GM12878 (cell line): ENCODE measurements at places on chromosomes 1 and 21. TPM values are rescaled to one million over a fixed set of nuclear protein-coding genes. Genes with fewer than 3 reads are reported as not detected.

Gene ZMYND12
- 0.24 and 0.36 TPM in 2 replicates for total RNA-seq

Gene SPRR3
- not detected in 2 replicates for total RNA-seq

Gene SCYL3
- total RNA-seq = 10.4 and 10.7 TPM in 2 replicates

Gene LCE2C
- total RNA-seq = not detected in 2 replicates

Gene PEAR1
- total RNA-seq = not detected in 2 replicates

Gene STUM
- 0.10 TPM in 1 of 2 replicates, not detected in the other for total RNA-seq

Gene LCE1A
- not detected in 2 replicates for total RNA-seq

GRCh38 chr1:47506053-47506452 is 68.2 kb downstream of the FOXD2 start:
- H3K27ac ChIP-seq = no peak overlapping the region
- H3K36me3 ChIP-seq = no peaks in the 10 kb centered on the region
- H3K4me1 ChIP-seq = no peaks in the 10 kb centered on the region
- H3K27me3 ChIP-seq = peaks cover 13% of the 10 kb centered on the region

- peaks cover 10% of the 10 kb centered on the region for H3K4me1 ChIP-seq
- no peaks in the 10 kb centered on the region for H3K27me3 ChIP-seq
- peaks cover 2% of the 10 kb centered on the region; the same call in 1 of the 2 replicates for H3K36me3 ChIP-seq
These were observed 17.4 kb downstream of the CNST start for GRCh38 chr1:246583448-246584185.

DNA sequence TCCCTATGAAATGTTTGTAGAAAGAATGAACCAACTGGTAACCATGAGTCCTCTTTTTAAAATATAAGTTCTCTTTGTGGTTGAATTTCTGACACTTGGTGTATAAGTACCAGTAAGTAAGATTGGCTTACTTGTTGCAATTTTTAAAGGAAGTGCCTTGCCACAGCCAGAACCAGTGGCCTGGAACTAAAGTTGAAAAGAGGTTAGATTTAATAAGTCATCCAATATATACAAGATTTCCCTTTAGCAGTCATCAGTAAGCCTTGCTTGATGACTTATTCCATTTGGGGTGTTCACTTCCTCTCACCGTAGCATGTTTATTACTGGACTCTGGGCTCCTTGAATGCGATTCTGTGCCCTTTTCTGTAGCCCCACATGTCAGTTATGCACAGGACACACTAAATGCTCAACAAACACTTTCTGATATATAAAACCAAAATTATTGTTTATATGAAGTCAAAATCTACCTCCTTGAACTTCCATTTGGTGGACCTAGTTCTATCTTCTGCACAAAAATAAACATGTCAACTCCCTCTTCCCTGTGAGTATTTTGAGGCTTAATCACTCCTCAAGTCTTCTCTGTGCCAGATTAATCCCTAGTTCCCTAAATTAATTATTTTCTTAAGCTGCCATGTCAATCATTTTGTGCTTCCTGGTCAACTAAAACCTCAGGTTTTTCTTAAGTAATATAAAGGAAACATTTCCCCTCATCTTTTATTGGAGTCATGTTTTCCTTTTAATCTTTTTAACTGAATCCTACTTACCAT is 218.1 kb downstream of the ST6GALNAC3 start:
- H3K4me3 ChIP-seq = no peak overlapping the region
- H3K36me3 ChIP-seq = no peaks in the 10 kb centered on the region
- H3K4me1 ChIP-seq = no peaks in the 10 kb centered on the region
- H3K27me3 ChIP-seq = peaks cover 2% of the 10 kb centered on the region; the same call in 1 of the 2 replicates

DNA sequence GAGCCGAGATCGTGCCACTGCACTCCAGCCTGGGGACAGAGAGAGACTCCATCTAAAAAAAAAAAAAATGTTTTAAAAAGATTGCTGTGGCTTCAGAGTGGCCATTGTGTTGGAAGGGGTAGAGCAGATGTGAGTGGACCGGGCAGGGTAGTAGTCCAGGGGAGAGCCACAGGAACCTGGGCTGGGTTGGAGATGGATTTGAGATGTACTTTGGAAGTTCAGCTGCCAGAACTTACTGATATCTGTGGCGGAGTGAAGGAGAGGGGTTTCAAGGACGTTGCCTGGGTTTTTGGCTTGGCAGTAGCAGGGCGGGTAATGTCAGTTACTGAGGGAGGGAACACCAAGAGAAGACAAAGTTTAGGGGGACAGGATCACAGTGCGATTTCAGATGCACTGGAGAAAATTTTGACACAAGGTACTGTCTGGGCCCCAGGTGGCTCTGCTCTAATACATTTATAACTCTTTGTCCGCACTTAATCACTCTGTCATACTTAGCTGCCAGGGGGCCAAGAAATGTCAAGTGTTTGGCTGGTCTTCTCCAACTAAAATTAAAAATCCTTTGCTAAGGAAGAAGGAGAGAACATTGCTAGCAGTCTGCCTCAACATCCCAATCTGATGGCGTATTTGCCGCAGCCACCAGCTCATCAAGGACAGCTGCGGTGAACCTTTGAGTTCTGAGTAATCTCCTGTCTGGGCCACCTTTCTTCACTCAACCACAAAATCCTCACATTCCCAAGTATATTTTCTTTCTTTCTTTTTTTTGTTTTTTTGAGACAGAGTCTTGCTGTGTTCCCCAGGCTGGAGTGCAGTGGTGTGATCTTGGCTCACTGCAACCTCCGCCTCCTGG is 9.6 kb downstream of the EPHX1 start:
- H3K27ac ChIP-seq = no peak overlapping the region
- no peak for DNase-seq
- no peaks in the 10 kb centered on the region for H3K4me1 ChIP-seq

DNA sequence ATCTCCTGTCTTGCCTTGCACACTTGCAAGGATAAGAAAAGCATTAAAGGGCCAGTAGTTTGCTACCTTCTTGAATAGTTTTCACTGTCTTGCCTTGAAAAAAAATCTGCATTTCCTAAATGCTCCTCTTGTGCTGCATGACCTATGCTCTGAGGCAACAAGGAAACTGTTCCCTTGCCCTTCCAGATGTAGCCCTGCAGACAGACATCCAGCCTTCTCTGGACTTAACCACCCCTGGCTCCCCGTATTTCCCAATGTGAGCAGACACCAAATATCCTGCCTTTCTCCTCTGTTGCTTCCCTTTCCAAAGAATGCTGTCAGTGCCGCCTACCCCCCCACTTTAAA is 177.6 kb downstream of the GABPA start:
- H3K27ac ChIP-seq = no peak overlapping the region
- no peaks in the 10 kb centered on the region for H3K4me1 ChIP-seq
- no peak for DNase-seq
- H3K4me3 ChIP-seq = no peak overlapping the region
- no peaks in the 10 kb centered on the region for H3K27me3 ChIP-seq
- H3K36me3 ChIP-seq = no peaks in the 10 kb centered on the region

DNA sequence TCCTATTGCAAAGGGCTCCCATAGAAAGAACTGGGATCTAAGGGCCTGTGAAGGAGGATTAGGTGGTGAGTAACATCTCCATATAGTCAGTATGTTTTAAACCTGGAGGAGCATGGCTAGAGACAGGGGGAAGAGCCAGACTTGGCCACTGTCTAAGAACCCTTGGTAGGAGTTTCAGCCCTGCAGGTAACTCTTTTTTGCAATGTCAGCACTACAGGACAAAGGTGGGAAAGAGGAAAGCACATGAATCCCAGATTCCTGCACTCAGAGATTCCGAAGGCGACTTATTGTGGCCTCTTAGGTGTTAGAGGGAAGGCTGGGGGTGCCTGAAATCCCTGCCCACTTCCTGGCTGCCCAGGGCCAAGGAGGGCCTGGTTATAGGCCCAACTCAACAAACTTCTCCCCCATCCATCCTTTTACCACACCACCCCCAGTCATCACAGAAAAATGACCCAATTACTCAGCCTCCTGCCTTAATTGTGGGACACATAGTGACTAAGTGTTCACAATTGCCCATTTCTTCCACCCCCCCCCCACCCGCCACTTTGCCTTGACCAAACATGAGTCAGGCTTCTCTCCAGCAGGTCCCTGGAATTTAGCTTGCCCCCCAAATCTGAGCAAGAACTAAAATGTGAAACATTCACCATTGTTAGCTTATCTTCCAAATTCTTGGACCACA is 1.9 kb upstream of the NTNG1 start:
- no peak for DNase-seq
- H3K4me1 ChIP-seq = no peaks in the 10 kb centered on the region
- no peak overlapping the region for H3K4me3 ChIP-seq
- H3K27me3 ChIP-seq = peaks cover 3% of the 10 kb centered on the region; the same call in 1 of the 2 replicates
- no peak overlapping the region for H3K27ac ChIP-seq
- no peaks in the 10 kb centered on the region for H3K36me3 ChIP-seq

GRCh38 chr1:62407398-62408009 is 29.3 kb upstream of the USP1 start:
- H3K4me1 ChIP-seq = no peaks in the 10 kb centered on the region
- H3K27me3 ChIP-seq = no peaks in the 10 kb centered on the region
- no peak overlapping the region for H3K27ac ChIP-seq

GRCh38 chr1:92536980-92537884 is 50.5 kb upstream of the GFI1 start:
- DNase-seq = peak; percentile 82
- no peak overlapping the region for H3K4me3 ChIP-seq
- H3K4me1 ChIP-seq = peaks cover 14% of the 10 kb centered on the region
- H3K27me3 ChIP-seq = no peaks in the 10 kb centered on the region
- peak overlapping the region; percentile 79 for H3K27ac ChIP-seq

- peaks cover 4% of the 10 kb centered on the region for H3K36me3 ChIP-seq
- H3K4me1 ChIP-seq = no peaks in the 10 kb centered on the region
- no peak for DNase-seq
- no peak overlapping the region for H3K27ac ChIP-seq
- H3K27me3 ChIP-seq = no peaks in the 10 kb centered on the region
These were observed 8.0 kb downstream of the RNPEP start for GRCh38 chr1:201990427-201990826.

DNA sequence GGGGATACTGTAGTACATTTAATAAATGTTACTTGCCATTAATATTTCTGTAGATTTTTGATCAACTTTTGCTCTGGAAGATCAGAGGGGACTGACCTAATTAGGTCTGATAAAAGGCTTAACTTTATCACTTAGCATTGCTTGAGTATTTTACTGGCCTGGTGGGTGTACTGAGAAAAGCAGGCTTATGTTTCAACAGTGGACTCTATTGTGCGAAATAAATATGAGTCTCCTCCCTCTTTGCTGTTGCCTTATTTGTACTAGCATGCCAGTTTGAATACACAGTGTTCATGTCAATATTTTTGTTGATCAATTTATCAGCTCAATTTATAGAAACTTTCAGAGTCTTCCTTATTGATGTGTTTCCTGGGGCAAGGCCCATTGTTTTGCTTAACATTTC is 49.1 kb downstream of the EBNA1BP2 start:
- no peaks in the 10 kb centered on the region for H3K36me3 ChIP-seq
- H3K27ac ChIP-seq = no peak overlapping the region
- H3K4me1 ChIP-seq = no peaks in the 10 kb centered on the region
- no peak for DNase-seq
- H3K4me3 ChIP-seq = no peak overlapping the region
- H3K27me3 ChIP-seq = no peaks in the 10 kb centered on the region
